ENCODE measurements at places on chromosomes 3 and 15.
A peak's percentile ranks its signal among the peaks of the same experiment; 100 is the strongest.

DNA sequence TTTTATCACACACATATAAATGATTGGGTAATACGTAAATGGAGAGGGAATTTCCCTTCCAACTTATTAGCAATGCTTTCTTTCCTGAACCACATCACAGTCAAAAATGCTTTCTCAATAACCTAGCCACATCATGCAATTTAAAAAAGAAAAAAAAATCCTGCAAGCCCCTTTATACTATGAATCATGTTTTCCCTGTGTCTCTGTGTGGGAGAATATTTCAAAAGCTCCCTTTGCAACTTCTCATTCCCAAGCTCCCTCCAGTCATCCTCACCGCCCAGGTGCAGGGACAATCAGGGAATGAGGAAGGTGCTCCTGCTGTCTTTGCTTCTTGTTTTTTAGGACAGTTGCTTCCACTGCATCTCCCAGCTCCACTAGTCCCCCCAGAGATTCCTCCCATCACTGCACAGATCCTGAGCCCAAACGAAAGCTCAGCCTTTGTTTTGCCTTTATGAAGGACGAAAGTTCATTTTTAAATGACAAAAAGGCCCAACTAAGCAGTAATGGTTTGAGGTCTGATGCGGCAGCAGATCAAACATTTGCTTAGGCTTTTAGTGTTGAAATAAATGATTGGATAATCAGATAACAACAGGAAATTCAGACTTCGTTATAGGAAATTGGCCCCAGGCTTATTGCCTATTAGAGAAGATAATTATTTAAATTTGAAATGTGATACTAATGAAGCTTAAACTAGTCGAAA is 47.8 kb upstream of the ADGRG7 start:
- no peak for DNase-seq

GRCh38 chr3:197297002-197297401 is 1.4 kb downstream of the DLG1 start:
- no peak for DNase-seq

DNA sequence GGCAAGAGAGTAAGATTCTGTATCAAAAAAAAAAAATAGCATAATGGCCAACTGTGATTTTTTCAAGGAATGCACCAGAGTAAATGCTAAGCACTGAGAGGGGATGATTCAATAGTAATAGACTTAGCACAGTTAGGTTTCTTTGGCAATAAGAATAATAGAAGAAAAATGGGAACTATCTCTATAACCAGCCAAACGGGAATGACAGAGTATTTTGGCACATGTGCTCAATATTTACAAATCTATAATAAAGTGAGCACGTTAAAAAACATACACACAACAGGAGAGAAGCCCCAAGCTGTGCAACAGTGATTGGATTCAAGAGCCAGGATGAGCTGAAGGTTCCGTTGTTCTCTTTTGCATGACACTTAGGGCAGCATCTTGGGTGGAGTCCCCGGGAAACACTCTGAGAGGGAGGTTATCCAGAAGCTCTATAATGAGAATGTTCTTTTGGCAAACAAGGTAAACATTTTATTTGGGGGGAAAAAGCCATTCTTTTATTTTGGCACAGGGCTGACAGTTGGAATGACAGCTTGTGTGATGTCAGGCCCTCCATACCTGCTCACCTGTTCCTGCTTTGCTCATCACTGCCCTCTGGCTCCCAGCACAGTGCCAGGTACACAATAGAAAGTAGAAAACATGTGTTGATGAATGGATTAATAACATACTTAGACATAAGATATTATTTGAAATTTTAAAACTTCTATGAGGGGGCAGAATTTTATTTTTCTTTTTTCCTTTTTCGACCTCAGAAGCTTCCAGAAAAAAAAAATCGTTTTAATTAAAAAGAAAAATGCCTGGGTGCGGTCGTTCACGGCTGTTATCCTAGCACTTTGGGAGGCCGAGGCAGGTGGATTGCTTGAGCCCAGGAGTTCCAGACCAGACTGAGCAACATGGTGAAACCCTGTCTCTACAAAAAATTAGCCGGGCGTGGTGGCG is 44.0 kb upstream of the MUC4 start:
- DNase-seq: no peak

GRCh38 chr3:120472121-120472844 is 21.5 kb upstream of the FSTL1 start:
- no peak for DNase-seq

DNA sequence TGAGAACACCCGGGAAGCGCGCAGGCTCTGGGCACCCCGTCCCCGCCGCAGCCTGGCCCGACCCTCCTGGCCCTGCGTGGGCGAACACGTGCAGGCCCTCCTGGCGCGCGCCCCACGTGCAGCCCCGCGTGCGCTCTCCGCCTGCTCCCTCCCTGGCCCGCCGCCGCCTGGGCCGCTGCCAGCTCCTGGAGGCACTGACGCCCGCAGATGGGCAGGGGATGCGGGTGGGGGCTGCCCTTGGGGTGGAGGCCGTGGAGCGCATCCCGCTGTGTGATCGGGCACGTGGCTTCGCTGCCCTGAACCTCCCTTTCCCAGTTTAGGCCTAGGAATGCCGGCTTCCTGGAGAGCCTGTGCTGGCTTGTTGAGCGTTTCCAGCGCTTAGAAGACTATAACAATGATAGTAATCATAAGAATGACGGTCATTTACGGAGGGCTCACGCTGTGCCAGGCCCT is 104.6 kb upstream of the SLC6A6 start:
- no peak for DNase-seq

DNA sequence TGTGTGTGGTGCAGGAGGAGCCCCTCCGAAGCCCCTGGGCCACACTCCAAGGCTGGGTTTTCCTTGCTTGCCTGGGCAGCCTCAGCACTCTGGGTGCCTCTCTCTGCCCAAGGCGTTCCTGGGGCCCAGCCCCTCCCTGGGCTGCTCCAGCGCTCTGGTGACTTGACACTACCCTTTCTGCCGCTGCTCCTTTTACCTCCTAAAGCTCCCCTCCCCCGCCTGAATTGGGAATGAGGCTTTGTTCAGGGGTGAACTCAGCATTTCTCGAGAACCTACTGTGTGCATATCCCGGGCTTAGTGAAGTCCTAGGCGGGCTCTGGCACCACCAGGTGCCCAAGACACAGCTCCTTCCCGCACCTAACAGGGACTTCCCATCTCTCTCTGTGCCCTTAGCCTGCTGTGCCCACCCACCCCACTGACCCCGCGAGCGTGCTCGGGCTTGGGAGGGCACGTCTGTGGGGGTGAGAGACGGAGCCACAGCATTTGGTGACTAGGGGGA is 1.2 kb upstream of the BAHD1 start:
- DNase-seq: no peak

GRCh38 chr3:185796431-185797107 is 28.3 kb downstream of the IGF2BP2 start:
- DNase-seq: no peak

- DNase-seq: no peak
Observed at GRCh38 chr3:61646851-61647525, 85.6 kb downstream of the PTPRG start.

- DNase-seq: no peak
Observed at GRCh38 chr3:445960-446359, 249.4 kb downstream of the CHL1 start.

DNA sequence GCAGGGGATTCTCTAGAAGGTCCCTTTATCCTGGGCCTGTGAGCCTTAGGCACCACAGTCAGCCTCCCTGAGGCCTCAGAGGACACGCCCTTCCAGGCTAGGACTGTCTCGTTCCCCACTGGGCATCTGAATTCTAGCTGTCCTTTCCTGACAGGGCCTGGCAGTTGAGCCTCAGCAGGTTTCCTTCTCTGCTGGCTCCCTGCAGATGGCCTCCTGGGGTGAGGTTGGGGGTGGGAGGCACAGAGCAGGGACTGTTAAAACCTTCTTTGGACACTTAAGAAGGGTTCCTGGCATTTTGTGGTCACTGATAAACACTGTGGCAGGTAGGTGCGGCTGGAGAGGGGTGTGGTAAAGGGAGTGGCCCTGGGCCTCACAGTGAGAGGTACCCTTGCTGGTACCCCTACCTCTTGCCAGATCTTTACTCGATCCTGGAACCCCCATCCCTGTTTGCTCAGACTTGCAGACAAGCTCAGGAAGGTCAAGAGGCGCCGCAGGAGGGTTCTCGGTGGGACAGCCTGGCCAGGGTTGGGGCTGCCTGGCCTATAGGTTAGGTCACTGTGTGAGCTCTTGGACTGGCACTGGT is 8.5 kb downstream of the CLK3 start:
- DNase-seq: no peak

- no peak for DNase-seq
Observed at GRCh38 chr3:147655236-147655635, 246.1 kb downstream of the ZIC1 start.

GRCh38 chr15:43360821-43361220 is 10.0 kb downstream of the ZSCAN29 start:
- DNase-seq: no peak

GRCh38 chr15:75651810-75652543 is 4.3 kb downstream of the SNX33 start:
- DNase-seq: no peak

DNA sequence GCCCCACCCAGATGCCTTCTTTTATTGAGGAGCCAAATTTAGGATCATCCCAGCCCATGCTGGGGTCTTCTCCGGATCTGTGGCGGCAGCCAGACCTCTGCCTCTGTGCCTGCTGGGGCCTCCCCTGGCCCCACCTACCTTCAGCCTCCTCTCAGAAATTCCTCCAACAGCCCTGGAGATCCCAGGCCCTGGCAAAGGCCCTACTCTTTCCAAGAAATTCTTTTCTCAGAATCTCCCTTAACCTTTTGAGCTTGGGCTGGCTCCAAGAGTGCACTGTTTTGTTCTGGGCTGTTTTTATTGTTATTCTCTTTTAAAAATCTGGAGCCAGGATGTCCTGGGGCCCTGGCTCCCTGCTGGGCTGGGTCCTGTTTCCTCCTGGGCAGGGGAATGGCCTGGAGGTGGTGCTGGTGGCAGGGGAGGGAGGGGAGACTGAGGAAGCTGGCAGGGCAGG is 57.8 kb downstream of the GRIP2 start:
- DNase-seq: no peak

- DNase-seq: no peak
Observed at GRCh38 chr15:35886765-35887164, 340.8 kb upstream of the DPH6 start.

- no peak for DNase-seq
Observed at GRCh38 chr3:35745802-35746484, 106.6 kb downstream of the ARPP21 start.

- DNase-seq: no peak
Observed at GRCh38 chr3:24401811-24402185, 92.9 kb downstream of the THRB start.

- DNase-seq: no peak
Observed at GRCh38 chr15:44243829-44244228, 44.7 kb upstream of the GOLM2 start.

DNA sequence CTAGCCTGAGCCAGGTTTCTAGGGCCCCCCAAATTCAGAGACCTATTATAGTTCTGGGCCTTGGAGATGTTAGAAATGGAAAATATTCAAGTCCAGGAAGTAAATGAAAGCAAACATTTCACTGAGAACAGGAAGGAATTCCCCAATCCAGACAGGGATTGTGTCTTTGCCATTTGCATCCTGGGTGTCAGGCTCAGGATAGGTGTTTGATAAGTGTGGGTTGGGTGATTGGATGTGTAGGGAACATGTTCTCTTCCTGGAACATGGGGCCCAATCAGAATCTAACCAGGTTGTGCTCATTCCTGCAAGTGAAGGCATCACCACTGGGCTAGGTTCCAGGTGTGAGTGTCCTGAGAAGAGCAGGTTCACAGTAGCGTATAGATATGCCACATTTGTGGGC is 14.6 kb upstream of the LRRC2 start:
- DNase-seq: no peak

DNA sequence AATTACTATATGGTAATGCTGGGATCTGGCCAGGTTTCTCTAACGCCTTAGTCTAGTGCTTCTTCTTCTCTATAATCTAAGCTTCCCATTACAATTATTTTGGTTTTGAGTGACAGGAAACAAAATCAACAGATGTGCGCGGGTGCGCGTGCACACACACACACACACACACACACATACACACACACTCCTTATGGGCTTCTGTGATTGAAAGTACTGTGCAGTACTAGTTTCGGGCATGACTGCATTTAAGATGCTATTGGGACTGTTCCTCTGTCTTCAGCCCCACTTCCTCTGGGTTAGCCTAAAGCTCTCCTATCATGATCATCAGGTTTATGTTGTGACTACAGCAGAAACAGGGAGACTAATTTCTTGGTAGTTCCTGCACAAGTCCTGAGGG is 32.2 kb downstream of the EPHB1 start:
- no peak for DNase-seq

GRCh38 chr15:69755551-69756310 is 303.1 kb downstream of the RPLP1 start:
- DNase-seq: peak; percentile 47

- DNase-seq: no peak
Observed at GRCh38 chr3:194592798-194593752, 40.1 kb downstream of the TMEM44 start.

DNA sequence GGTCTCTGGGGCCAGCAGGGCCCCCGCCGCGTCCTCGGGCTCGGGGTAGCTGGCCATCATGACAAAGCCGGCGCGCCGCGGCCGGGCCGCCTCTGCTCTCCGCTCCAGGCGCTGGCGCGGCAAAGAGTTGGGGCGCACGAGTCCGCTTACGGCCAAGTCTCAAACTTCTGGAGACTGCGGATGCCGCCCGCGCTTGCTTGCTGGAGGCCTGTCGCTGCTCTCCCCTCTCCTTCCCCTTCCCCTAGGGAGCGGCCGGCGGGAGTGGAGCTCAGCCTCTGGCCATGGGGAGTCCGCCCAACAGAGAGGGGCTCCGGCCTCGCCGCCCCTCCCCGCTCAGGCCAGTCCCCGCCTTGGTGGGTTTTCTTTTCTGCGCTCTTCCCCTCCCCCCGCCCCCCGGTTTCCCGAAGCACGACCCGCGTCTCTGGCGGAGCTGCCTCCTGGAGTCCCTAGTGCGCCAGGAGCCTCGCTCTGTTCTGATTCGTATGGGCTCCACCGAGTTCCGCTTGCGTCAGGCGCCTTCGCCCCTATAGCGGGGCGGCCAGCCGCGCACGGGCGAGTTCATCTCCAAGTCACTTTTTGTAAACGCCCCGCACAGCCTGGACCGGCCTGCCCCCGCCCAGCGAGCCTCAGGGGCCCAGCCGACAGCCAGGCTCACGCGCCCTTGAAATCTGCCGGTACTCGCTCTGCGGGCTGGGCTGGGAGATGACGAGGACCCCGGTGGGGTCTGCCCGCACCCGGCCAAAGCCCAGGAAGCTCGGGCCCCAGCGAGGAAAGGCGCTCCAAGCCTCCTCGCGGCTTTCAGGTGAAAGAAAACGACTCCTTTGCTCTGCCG is at the start of the genes FOXL2 and FOXL2NB:
TSS of gene FOXL2 (minus strand) at position 475 of the 832 bp plus-strand sequence. CDS start at position 60, 415 bp downstream.
TSS of gene FOXL2NB (plus strand) at position 555 of the 832 bp plus-strand sequence. CDS start at position 703, 148 bp downstream.
- no peak for DNase-seq

- no peak for DNase-seq
Observed at GRCh38 chr3:171462224-171462623, 2.0 kb upstream of the TNIK start.

- DNase-seq: no peak
Observed at GRCh38 chr15:52191207-52191606, at the start of gene GNB5. TSS of gene GNB5 (minus strand) at chr15:52191392. CDS start at chr15:52184676, 6,716 bp downstream.

DNA sequence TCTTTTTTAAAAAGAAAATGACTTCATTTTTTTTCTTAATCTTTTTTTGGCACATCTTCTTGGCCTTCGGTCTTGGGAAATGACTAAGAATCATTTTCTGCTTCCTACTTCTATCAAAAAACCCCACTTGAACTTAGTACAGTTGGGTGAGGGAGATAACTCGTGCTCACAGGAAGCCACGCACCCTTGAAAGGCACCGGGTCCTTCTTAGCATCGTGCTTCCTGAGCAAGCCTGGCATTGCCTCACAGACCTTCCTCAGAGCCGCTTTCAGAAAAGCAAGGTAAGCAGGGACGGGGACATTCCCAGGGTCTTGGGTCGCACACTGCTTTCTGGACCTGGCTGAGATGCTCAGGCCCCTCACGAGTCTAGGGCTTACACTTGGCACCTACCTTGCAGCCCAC is at the start of gene CCR4:
TSS of gene CCR4 (plus strand) at position 235 of the 402 bp plus-strand sequence. CDS start 1,779 bp downstream, outside the sequence.
- peak; percentile 42 for DNase-seq

- no peak for DNase-seq
Observed at GRCh38 chr3:157713101-157713500, 209.9 kb upstream of the VEPH1 start.

Data from activated CD4-positive, alpha-beta T cell treated with anti-CD3 and anti-CD28 coated beads, Interleukin-2, amount 50 U/mL, for 24 hours (primary cell).